ENCODE measurements at places on chromosomes 11 and 22. TPM values are rescaled to one million over a fixed set of nuclear protein-coding genes. Genes with fewer than 3 reads are reported as not detected.

Gene EMID1
- 6.8 TPM for total RNA-seq

Gene KRTAP5-8
- total RNA-seq, result not detected

Gene CCDC116
- 0.61 TPM for total RNA-seq

Gene BATF2
- 2.3 TPM for total RNA-seq

Gene TNNT3
- total RNA-seq, result not detected

Gene KREMEN1
- 39.3 TPM for total RNA-seq

Gene ARHGAP8
- 2.4 TPM for total RNA-seq

Gene SOX6
- total RNA-seq, result 1.2 TPM

Gene ANKK1
- under 0.01 TPM for total RNA-seq

Gene POU2AF3
- total RNA-seq, result not detected

All from hair follicle dermal papilla cell (primary cell).